Neural crest cell (in vitro differentiated cells): ENCODE measurements at places on chromosomes 2 and 18. TPM values are rescaled to one million over a fixed set of nuclear protein-coding genes. Genes with fewer than 3 reads are reported as not detected.

- DNase-seq: no peak
- H3K27me3 ChIP-seq: no peaks in the 10 kb centered on the region
- no peaks in the 10 kb centered on the region for H3K36me3 ChIP-seq
- no peak overlapping the region for H3K27ac ChIP-seq
These were observed 1064.1 kb upstream of the CNTNAP5 start for GRCh38 chr2:122960759-122961641.

- DNase-seq: no peak
- no peak overlapping the region for H3K27ac ChIP-seq
- peaks cover 2% of the 10 kb centered on the region for H3K36me3 ChIP-seq
These were observed 76.4 kb upstream of the PARD3B start for GRCh38 chr2:204468746-204469429.

DNA sequence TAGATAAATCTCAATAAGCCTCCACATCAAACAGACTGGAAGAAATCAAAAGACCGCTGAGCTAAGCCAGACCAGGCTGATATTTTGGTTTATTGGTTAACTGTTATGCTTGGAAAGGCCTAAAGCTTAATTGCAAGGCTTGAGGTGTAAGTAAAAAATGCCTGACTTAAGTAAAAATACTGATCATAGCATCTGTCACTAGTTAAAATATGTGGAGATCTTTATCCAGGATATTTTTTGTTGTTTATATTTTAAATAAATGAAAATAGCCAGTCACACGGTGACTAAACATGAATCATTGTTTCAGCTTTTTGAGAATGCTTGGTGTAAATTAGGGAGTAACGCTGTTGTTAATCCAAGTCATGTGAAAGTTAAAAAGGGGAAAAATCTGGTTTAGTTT, 127.9 kb downstream of the THADA start:
- H3K36me3 ChIP-seq: peaks cover 18% of the 10 kb centered on the region
- H3K27me3 ChIP-seq: no peaks in the 10 kb centered on the region
- H3K4me3 ChIP-seq: no peak overlapping the region
- no peak for DNase-seq

ACP1 gene
- total RNA-seq: 133 and 144 TPM in 2 replicates

DNA sequence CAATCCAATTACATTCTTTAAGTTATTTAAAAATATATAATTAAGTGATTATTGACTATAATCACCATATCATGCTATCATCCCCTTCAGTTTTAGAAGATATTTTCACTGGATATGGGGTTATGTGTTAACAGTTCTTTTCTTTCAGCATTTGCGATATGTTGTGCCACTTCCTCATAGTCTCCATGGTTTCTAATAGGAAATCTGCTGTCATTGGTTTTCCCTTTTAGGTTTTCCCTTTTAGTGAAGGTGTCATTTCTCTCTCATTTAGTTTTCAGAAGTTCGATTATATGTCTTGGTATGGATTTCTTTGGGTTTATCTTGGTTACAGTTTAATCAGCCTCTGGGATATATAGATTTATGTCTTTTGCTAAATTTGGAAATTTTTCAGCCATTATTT, 34.8 kb upstream of the EPG5 start:
- no peaks in the 10 kb centered on the region for H3K4me1 ChIP-seq
- H3K27ac ChIP-seq: no peak overlapping the region
- H3K36me3 ChIP-seq: peaks cover 20% of the 10 kb centered on the region
- no peaks in the 10 kb centered on the region for H3K27me3 ChIP-seq
